ENCODE measurements at places on chromosomes 3 and 15.

- no peak for DNase-seq
These were observed 225.8 kb upstream of the ALCAM start for GRCh38 chr3:105140899-105141367.

DNA sequence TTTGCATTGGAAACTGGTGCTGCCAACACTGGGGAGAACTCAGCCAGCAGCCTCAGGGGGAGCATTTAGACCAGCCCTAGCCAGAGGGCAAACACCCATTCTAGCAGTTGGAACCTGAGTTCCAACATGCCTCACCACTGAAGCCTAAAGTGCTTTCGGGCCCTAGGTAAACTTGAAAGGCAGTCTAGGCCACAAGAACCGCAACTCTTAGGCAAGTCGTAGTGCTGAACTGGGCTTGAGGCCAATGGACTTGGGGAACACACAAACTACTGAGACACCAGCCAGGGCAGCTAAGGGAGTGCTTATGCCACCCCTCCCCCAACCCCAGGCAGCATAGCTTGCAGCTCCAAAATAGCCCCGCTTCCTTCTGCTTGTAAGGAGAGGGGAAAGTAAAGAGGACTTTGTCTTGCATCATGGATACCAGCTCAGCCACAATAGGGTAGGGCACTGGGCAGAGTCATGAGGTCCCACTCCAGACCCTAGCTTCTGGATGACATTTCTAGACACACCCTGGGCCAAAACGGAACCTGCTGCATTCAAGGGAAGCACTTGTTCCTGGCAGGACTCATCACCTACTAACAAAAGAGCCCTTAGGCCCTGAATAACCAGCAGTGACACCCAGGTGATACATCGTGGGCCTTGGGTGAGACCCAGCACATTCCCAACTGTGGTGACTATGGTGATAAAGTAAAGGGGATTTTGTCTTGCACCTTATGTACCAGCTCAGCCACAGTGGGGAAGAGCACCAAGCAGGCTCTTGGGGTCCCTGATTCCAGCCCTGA, 37.3 kb upstream of the TEX9 start:
- DNase-seq = no peak

GRCh38 chr15:36831125-36831903, 251.9 kb downstream of the CDIN1 start:
- DNase-seq = no peak

- no peak for DNase-seq
These were observed 21.2 kb upstream of the SHC4 start for GRCh38 chr15:48984811-48985352.

- DNase-seq = no peak
These were observed 51.6 kb downstream of the RAB11A start for GRCh38 chr15:65920825-65921309.

DNA sequence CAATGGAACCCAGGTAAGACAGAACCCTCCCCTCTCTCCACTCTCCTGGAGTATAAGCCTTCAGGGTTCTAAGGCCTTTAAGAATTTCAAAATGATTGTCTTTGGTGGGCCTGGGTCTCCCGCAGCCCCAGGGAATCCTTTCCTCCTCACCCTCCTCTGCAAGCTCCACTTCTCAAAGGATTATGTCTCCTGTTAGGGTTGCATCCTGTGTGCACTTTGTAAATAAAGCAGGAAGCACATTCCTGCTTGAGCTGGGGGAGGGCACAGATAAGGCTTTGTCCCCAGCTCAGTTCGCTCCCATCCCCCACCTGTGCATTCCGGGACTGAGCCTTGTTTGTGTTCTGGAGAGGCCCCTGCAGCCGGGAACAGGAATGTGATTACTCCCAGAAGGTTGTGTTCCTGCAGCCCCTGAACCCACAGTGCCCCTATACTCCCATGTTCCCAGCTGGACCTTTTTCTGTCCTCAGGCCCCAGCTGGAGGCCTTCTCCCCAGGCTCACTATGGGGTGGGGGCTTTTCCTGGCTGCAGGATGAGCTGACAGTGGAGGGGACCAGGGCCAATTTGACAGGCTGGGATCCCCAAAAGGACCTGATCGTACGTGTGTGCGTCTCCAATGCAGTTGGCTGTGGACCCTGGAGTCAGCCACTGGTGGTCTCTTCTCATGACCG, 9.5 kb downstream of the TYRO3 start:
- no peak for DNase-seq

- no peak for DNase-seq
These were observed 11.3 kb downstream of the CGNL1 start for GRCh38 chr15:57387564-57388076.

All from NCI-H187 (cell line).